Mucosa of gallbladder (tissue), 1 donor: ENCODE measurements at places on chromosomes 13 and 19. TPM values are rescaled to one million over a fixed set of nuclear protein-coding genes. Genes with fewer than 3 reads are reported as not detected.

DNA sequence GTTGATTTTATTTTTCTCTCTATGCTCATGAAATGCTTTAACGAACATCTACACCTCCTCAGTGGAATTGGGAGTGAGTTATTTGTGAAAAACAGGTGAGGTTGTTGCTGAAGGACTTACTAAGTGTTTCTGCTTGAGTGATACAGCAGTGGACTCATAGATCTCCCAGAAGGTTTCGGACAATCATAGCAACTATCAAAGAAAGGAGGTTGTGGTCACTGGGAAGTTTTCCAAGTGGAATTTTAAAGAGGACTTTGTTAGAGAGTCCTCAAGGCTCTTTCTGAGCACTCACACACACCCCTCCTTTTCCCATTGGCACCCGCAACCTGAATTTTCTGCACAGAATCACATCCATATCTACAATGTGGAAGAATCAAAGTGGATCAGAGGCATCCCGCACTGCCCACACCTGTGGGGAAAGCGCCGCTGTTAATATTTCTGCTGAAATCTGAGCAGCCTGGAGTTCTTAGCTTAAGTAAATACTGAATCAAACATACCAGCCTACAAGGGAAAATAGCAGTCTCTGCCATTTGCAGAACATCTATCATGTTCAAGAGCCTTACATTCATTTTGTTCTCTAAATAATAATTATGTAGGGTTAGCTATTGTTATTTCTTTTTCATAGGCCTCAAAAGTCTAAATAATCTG lies 719.4 kb downstream of the DIAPH3 start:
- DNase-seq = no peak

Gene ZNF606
- total RNA-seq = 23.3 TPM

- no peak for DNase-seq
Measured at GRCh38 chr19:2810141-2811091, 9.3 kb upstream of the ZNF554 start.

Gene ZNF665
- total RNA-seq = 4.3 TPM

Gene PRTN3
- total RNA-seq = not detected

DNA sequence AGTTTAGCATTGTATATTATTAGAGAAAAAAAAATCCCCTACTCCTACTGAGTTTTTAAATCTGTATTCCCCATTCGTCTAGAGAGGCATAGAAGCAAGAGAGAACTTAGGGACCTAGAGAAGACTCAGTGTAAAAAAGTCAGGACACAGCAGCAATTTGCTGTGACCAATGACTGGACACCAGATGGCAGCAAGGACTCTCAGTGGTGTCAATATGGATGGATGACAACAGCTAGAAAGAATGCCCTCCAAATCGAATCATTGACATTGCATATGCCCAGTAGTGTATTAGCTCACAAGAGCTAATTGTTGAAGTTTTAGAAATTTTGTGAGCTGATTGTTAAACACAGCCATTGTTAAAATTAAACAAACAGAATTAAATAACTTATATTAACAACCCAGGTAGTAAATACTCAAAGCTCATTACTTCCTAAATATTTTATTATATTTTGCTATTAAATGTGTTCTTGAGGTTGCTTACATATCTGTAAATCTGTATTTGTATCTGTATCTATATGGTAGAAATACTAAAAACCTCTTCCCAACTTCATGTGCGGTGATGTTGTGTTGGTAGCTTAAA lies 43.9 kb downstream of the SIAH3 start:
- peak; percentile 54 for DNase-seq

- DNase-seq = no peak
Measured at GRCh38 chr13:112574416-112574815, 13.5 kb downstream of the TUBGCP3 start.

DNA sequence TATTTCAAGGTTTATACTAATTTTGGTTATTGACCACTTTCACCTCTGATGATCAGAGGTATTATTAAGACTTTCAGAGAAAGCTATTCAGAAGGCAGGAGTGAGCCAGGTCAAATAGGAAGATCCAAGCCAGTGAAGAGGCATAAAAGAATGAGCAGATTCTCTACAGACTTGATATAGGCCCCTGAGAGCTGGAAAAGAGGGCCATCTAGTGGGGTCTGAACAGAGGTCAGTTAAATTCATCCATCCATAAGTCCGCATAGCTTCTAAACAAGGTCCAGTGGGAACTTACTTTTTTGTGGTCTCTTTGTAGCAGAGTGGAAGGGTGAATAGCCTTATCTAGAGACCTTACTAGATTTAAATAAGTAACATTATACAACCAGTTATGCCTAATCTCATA lies 126.6 kb upstream of the UFM1 start:
- no peak for DNase-seq

Gene PLA2G4C
- 10.0 TPM for total RNA-seq

Gene C19orf81
- total RNA-seq = not detected

Gene RINL
- total RNA-seq = 11.9 TPM

Gene SUGT1
- total RNA-seq = 37.6 TPM

DNA sequence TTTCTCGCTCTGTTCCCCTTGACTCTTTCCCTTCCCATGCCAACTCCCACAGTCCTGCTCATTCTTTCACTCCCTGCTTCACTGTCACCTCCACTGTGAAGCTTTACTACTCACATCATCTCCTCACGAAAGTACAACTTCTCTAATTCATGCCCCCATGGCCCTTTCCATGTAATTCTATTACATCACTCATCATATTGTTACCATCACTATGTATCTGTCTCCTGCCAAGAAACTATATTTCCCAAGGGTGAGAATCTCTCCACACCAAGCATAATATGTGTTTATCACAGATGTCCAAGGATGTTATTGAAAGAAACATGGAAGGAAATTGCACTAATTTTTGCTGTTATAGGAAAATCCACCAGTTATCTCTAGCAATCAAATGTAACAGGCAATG lies 37.2 kb upstream of the LRCH1 start:
- no peak for DNase-seq

Gene WASF3
- total RNA-seq = 11.5 TPM

GRCh38 chr19:18294467-18294864 lies 13.0 kb upstream of the JUND start:
- DNase-seq = peak; percentile 76

DNA sequence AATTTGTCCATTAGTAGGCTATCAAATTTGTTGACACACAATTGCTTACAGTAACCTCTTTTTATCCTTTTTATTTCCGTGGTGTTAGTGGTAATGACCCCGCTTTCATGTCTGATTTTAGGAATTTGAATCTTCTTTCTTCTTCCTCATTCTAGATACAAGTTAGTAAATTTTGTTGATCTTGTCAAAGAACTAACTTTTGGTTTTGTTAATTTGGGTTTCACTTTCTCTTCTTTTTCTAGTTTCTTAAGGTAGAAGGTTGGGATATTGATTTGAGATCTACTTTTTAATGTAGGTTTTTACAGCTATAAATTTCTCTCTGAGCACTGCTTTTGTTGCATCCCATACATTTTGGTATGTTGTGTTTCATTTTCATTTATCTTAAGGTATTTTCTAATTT lies 53.3 kb upstream of the SLC7A1 start:
- no peak for DNase-seq

GRCh38 chr13:31105020-31105795 lies 56.5 kb downstream of the HSPH1 start:
- no peak for DNase-seq

DNA sequence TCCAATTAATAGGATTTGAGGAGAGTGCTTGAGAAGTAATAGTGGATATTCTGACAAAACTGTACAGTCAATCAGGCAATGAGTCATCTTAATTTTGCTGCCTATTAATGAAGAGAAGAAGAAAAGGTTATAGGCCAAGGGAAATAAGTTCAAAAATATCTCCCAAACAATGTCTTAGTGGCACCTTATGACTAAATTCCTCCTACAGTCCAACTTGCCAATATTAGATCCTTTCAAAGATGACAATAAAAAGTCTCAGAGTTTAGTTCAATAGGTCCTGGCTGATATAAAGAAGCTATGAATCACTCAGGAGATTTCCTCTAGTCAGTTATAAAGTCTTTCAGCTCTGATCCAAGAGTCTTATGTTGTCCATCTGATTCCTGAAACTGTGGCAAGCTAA lies 27.9 kb downstream of the UGGT2 start:
- no peak for DNase-seq

DNA sequence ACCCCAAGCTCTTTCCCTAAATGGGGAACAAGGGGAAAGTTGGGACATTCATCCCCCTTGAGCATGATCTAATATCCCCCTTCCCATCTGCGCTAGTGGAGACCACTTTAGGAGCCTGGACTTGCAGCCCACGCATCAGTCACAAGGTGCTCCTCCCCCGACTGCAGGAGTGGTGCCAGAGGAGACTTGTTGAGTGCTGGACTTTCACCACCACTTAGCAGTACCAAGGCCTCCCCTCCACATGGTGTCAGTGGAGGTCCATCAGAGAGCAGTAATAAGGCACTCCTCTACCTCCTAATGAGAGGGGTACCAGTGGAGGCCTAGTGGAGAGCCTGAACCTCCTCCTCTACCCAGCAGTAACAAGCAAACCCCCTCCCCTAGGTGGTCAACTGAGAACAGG lies 22.5 kb downstream of the CAB39L start:
- DNase-seq = no peak

DNA sequence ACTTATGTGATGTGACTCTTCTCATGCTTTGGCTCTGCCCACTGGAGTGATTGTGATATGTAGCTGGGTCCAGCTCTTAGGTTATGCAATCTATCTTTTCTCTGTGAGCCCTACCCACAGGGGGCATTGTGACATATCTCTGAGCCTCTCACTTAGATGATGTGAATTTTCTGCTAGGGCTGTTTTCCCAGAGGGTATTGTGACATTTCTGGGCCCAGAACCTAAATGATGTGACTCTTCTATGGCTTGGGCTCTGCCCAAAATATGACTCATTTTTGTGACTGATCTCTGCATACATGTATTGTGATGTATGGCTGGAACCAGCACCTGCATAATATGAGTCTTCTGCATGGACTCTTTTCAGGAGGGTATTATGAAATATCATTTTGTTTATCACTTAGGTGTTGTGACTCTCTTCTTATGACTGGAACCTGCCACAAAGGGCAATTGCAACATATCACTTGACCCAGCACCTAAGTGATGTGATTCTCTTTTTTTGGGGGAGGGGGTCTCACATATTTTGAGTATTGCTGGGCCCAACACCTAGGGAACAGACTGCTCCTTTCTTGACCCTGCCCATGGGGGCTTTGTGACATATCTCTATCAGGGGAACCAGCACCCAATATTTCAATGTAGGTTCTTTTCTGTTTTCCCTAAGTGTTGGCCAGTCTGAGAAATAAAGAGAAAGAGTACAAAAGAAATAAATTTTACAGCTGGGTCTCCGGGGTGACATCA lies 12.1 kb upstream of the ZNF254 start:
- DNase-seq = no peak

DNA sequence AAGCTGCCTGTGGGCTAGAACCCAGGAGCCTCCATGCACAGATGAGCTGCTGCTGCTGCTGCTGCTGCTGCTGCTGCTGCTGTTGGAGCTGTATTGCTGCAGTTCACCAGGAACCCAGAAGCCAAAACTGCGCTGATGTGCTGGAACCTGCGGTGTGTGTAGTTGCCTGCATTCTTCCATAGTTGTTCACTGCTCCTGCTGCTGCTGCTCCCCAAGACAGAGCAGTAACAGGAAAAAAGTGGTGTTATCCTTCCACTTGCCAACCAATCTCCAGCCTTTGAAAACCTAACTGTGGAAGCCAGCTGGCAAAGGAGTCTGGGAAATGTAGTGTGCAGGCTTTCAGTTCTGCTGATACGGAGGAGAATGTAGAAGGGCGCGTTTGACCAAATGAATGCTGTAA lies 37.9 kb downstream of the ARHGAP35 start:
- peak; percentile 24 for DNase-seq

DNA sequence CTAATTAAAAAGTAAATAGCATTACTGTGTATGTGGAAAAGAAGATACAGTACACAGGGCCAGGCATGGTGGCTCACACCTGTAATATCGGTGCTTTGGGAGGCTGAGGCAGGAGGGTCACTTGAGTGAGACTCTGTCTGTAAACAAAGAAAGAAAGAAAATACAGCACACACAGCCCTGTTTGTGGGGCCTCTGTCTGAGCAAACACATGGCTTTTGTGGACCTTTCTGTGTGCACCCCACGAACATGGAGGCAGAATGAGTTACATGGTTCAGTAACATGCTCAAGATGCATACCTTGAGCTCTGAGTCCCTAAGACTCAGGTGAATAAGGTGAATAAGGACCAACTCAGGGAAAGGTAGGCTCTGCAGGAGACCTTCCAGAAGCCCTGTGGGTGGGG lies 20.0 kb upstream of the AMER2 start:
- no peak for DNase-seq

DNA sequence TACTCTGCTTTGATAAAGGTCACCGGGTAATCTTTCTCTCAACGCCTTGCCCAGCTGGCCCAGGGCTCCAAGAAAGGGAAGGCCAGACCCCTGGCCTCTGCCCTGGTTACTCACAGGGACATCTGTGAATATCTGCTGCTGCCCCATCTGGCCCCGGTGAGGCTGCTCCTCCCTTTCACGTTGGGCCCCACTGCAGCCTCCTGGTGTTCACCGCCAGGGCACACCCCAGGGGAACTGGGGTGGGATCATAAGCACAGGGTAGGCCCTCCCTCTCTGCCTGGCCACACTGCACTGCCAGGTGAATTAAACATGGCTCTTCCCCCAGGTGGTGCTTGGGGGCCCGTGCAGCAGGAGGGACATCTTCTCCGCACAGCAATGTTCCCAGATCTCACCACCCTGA lies 12.7 kb downstream of the LAIR1 start:
- DNase-seq = no peak

GRCh38 chr13:97120346-97120745 lies 101.8 kb upstream of the MBNL2 start:
- DNase-seq = no peak

Gene EBI3
- total RNA-seq = 5.6 TPM

DNA sequence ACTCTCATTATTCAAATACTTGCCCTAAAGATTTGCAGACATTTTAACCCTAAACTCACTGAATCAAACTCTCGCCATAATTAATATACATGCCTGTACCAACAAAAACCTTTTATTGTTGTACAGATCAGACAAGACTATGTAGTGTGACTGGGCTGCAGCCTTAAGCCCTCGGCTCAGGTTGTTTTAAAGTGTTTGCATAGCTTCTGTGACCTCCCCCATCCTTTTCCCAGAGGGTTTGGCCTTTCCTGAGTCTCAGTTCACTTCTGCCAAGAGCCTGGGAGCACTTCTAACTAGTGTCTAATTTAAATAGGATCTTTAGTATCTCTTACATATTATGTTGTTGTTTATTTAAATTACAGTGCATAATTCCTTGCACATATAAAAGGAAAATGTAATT lies 158.2 kb downstream of the HS6ST3 start:
- no peak for DNase-seq

GRCh38 chr19:6125571-6125989 lies 9.9 kb upstream of the ACSBG2 start:
- DNase-seq = peak; percentile 69

Gene TEAD2
- total RNA-seq = 18.0 TPM
